Type B pancreatic cell (in vitro differentiated cells): ENCODE measurements at places on chromosomes 3 and 15.

DNA sequence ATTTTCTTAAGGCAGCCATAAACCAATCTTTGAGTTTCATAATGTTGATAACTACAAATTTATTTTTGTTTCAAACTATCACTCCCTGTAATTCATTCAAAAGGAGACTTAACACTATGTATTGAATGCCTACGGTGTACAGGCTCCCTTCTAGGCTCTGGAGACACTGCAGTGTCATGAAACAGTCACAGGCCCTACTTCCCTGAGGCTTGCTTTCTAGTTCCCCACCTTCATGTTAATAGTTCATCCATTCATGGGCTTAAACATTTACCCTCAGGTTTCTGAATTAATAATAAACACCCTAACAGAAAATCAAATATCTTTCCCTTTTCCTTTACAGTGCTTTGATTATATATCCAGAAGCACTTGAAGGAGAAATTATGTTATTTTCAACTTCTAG lies 168.7 kb downstream of the CHL1 start:
- no peak for DNase-seq

- no peak for DNase-seq
These were observed 32.5 kb downstream of the CA12 start for GRCh38 chr15:63349156-63349555.

- no peak for DNase-seq
These were observed 190.6 kb downstream of the SHQ1 start for GRCh38 chr3:72657666-72658065.

- DNase-seq = no peak
These were observed 141.6 kb downstream of the EBLN2 start for GRCh38 chr3:73203101-73203500.

DNA sequence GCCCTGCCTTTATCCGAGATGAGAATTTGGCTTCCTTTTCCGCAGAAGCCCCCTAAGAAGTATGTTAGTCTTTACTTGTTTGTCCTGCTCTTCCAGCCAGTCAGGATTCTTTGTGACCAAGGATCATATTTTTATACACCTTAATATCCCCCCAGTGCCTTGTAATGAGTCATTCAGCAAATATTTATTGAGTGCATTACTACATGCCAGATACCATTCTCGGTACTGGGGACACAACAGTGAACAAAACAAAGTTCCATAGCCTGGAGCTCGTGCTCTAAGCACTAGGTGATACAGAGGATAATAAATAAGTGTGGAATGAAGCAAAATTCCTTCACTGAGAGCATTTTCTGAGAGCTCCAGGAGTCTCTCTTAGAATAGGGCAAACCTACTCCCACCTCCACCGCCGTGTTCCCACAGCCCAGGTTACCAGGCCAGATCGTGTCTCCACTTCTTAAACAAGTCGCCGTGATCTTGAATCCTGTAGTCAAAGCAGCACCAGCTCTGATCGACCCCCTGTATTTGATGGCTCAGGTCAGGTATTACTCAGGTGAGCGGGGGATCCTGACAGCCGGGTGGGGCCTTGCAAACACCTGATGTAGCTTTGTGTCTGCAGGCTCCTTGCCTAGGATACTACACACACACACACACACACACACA lies 18.5 kb downstream of the TTC21A start:
- no peak for DNase-seq

- no peak for DNase-seq
These were observed 63.0 kb downstream of the SFMBT1 start for GRCh38 chr3:52982839-52983238.

GRCh38 chr15:89442671-89443307 lies 53.6 kb downstream of the RHCG start:
- no peak for DNase-seq

DNA sequence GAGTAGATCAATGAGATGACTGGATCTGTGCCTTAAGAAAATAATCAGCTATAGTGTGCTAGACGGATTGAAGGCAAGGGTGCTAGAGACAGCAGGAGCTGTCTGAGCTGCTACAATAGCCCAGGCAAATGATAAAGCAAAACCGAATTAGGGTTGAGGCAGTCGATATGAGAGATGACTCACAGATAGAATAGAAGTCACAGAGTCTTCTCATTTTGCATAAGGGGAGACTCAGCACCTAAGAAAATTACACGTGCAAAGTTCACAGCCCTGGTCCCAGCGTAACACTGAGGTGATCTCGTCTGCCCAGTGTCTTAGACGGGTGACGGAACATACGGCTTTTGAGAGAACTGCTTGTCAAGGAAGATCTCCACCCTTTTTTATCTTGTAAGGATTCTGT lies 11.6 kb downstream of the LPP start:
- DNase-seq = no peak

DNA sequence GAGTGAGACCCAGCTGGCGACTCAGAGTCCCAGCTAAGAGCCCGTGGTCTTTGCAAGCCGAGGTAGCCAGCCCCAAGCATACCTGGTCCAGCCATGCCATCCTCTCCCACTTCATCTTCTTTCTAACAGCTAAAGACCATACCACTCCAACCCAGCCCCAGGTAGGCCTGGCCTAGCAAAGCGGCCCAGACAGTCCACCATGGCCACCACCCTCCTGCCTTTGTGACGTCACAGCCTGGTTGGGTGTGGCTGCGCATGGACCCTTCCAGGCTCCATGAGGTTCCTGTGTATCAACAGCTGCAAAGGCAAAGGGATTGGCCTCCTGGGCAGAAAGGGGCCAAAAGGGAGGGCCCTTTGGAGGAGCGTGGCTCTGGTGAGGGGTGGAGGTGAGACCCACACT lies 4.1 kb downstream of the NTRK3 start:
- no peak for DNase-seq

- no peak for DNase-seq
These were observed 109.8 kb upstream of the RASGRP1 start for GRCh38 chr15:38674448-38674847.

GRCh38 chr3:28150465-28151206 lies 90.8 kb upstream of the CMC1 start:
- DNase-seq = no peak

- no peak for DNase-seq
These were observed 57.6 kb downstream of the DNAH1 start for GRCh38 chr3:52373676-52374075.

DNA sequence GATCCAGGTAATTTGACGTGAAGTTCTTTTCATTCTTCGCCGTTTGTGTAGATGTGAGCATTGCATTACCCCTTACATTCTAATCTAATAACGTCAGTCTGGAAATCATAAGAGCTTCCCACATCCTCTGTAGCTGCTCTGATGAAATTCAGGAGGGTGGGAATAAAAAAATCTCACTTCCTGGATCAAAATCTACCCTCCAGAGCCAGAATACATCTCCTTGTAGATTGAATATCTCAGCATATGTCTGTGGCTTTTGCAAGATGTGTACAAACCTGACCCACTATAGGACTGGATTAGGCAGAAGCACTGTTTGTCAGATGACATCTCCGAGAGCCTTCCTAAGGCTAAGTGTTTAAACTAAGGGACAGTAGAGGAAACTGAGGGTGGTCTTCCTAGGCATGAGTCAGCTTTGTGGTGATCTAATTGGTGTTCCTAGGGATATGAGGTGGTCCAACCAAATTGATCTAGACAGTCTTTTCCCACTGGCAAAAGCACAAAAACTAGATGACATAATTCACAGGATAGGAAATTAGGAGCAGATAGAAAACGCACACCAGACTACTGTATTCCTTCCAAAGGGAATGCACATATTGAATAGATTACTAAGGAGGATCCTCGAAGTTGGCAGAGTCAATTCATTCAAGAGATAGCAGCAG lies 216.3 kb upstream of the LRTM1 start:
- no peak for DNase-seq

- no peak for DNase-seq
These were observed 182.7 kb downstream of the NSMCE3 start for GRCh38 chr15:29086891-29087290.
